ENCODE measurements at places on chromosomes 2 and 18. TPM values are rescaled to one million over a fixed set of nuclear protein-coding genes. Genes with fewer than 3 reads are reported as not detected.

GRCh38 chr2:107986278-107987217 is at the start of gene SLC5A7:
Gene SLC5A7 (plus strand): TSS chr2:107986524. CDS start chr2:107988156, 1,632 bp downstream.
- H3K4me1 ChIP-seq = no peaks in the 10 kb centered on the region
- H3K4me3 ChIP-seq = peak within 1 kb of the TSS; percentile 83
- peaks cover 83% of the 10 kb centered on the region for H3K27me3 ChIP-seq
- no peak within 1 kb of the TSS for H3K27ac ChIP-seq

DNA sequence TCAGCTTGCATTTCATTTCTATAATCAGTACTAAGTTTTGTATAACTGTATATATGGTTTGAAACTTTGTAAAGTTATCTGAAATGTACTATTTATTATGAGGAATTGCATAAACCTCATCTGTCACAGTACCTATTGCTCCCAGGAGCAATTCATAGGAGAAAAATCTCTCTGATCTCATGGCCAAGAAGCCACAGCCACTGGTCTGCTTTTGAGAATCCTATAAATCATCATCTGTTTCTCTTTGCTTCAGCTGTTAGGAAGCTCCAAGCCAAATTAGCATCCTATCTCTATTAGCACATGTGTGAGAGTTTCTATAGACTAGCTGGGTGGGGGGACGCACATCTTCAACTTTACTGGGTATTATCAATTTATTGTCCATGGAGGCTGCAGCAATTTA is 210.3 kb downstream of the CYP26B1 start:
- no peak for DNase-seq
- H3K36me3 ChIP-seq = no peaks in the 10 kb centered on the region
- H3K4me3 ChIP-seq = no peak overlapping the region
- no peak overlapping the region for H3K27ac ChIP-seq
- H3K27me3 ChIP-seq = no peaks in the 10 kb centered on the region
- no peaks in the 10 kb centered on the region for H3K4me1 ChIP-seq

- H3K4me3 ChIP-seq = no peak overlapping the region
- H3K27ac ChIP-seq = no peak overlapping the region
- no peaks in the 10 kb centered on the region for H3K36me3 ChIP-seq
- no peaks in the 10 kb centered on the region for H3K27me3 ChIP-seq
- DNase-seq = no peak
Observed at GRCh38 chr2:65142515-65142914, 12.6 kb upstream of the RAB1A start.

DNA sequence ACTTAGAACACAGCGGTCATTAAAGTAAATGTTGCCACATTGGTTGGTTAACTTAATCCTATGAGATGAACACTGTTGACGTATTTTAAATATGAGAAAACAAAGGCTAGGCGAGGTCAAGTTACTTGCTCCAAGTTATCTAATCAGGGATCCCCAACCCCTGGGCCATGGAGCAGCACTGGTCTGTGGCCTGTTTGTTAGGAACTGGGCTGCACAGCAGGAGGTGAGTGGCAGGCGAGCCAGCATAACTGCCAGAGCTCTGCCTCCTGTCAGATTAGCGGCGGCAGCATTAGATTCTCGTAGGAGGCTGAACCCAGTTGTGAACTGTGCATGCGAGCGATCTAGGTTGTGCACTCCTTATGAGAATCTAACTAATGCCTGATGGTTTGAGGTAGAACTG is 878.9 kb downstream of the CPS1 start:
- H3K4me1 ChIP-seq = no peaks in the 10 kb centered on the region
- no peaks in the 10 kb centered on the region for H3K36me3 ChIP-seq
- no peak overlapping the region for H3K4me3 ChIP-seq

LOXHD1 gene
- not detected for total RNA-seq

POMC gene
- 0.54 TPM for total RNA-seq

FEV gene
- not detected for total RNA-seq

PROM2 gene
- 2.7 TPM for total RNA-seq

SERPINB3 gene
- not detected for total RNA-seq

TBC1D8 gene
- 8.8 TPM for total RNA-seq
